ENCODE measurements at places on chromosomes 12 and 14. TPM values are rescaled to one million over a fixed set of nuclear protein-coding genes. Genes with fewer than 3 reads are reported as not detected.

APOF gene
- total RNA-seq, result not detected

OVCH1 gene
- not detected for total RNA-seq

NINJ2 gene
- total RNA-seq, result 5.4 TPM

PDZRN4 gene
- total RNA-seq, result 1.6 TPM

MMP14 gene
- 58.0 TPM for total RNA-seq
